ENCODE measurements at places on chromosomes 3 and 15.
A peak's percentile ranks its signal among the peaks of the same experiment; 100 is the strongest.

DNA sequence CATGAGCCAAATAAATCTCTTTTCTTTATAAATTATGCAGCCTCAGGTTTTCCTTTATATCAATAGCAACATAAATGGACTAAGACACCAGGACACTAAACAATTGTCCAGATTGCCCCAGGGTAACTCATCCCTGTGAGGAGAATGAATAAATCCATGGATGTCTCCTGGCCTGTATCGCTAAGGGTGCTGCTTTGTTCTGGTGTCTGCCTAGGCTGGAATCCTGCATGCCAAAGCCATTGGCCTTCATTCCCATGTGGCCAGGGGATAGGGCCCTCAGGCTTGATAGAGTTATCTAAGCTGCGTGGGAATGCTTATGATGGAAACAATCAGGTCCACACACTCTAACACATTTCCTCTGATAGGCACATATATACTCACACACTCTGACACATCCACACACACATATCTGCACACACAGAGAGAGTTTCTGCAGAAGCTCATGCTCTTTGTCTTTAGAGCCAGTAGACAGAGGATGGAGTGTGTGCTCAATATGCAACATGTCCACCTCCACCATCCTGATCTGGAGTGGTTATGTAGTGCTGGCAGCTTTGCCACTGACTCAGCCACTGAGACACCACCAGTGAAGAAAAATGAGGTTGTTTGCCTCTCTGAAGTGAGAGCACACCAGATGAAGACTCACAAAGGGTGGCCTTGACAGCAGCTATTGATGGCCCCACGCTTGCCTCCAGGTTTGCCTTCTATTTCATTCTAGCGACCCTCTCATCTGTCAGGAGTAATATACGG lies 24.0 kb upstream of the DGKG start:
- no peak for DNase-seq

GRCh38 chr15:31477851-31478701 lies 151.4 kb downstream of the KLF13 start:
- DNase-seq = no peak

- DNase-seq = peak; percentile 36
These were observed 630.4 kb upstream of the TBL1XR1 start for GRCh38 chr3:177827511-177828207.

- DNase-seq = no peak
These were observed 13.1 kb upstream of the SKOR1 start for GRCh38 chr15:67812241-67812644.

GRCh38 chr3:140273542-140274195 lies 338.7 kb downstream of the CLSTN2 start:
- no peak for DNase-seq

- peak; percentile 38 for DNase-seq
These were observed 148.4 kb downstream of the TNIK start for GRCh38 chr3:171311784-171312183.

DNA sequence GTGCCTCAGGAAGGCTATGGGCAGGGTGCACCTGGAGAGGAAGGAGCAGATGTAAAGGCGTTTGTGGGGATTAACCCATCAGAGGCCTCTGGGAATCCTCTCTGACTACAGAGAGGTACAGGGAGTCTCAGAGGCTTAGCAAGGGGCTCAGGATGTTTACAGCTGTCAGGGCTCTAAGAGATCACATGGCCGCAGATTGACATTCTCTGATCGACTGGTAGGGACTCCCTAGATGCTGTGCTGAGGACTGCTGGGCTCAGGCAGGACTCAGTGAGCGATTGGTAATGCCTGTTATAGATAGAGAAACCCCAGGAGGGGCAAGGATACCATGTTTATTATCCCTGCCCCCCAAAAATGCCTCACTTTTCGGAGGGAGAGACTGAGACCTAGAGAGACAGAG lies 103.5 kb downstream of the CORO2B start:
- no peak for DNase-seq

DNA sequence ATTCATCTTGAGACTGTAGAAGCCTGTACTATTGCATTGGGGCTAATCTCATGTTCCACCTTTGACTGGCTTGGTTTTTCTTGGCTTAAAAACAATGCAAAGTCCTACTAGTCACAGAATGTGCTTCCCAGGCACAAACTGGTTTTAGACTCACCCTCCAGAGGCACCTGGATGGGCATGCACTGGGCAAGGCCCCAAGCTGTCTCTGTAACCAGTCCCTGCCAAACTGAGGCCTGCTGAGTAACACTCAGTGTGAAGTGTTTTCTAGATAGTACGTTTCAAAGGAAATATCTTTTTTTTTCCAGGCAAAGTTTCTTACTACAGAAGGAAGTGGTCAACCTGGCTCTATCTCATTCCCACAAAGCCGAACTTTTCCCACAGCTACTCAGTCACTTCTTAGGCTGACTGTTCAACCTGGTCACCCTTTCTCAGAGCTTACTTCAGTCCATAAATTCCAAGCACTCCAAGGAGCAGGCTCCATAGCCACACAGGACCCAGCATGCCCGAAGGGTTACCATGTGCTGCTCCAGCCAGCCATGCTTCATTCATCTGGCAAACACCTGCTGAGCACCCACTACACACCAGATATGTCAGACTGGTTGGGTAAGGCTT lies 57.4 kb downstream of the NPTN start:
- no peak for DNase-seq

- DNase-seq = no peak
These were observed 32.2 kb upstream of the MUC13 start for GRCh38 chr3:124966521-124967445.

DNA sequence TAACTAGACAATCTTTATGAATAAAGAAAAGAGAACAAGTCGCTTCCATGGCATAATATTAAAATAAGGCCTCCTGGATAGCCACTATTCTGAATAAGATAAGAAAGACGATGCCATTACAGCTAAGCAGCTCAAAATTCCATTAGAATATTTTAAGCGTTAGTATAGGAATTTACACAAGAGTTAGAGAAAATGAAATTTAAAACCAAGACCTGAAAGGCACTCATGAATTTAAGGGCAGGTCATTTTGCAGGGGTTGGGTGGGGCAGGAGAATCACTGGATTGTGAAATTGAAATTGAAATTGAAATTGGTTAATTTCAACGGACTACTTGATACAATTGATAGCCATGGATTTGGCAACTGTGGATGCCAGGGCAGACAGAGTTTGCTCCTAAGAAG lies 91.8 kb upstream of the GOLGA8J start:
- DNase-seq = no peak

DNA sequence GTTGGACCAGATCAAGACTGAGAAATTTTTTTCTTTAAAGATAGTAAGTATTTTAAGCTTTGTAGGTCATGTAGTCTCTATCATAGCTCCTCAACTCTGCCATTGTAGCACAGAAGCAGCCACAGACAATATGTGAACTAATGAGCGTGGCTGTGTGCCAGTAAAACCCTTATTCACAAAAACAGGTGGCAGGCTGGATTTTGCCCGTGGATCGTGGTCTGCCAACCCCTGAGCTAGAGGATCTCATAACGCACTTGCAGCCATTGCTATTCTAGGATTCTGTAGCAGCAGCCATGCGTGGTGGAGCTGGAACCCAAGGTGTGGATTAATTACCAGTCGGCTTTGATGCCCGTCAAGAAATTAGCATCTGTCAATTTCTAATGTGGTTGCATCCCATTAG lies 68.7 kb upstream of the PLXNA1 start:
- DNase-seq = no peak

DNA sequence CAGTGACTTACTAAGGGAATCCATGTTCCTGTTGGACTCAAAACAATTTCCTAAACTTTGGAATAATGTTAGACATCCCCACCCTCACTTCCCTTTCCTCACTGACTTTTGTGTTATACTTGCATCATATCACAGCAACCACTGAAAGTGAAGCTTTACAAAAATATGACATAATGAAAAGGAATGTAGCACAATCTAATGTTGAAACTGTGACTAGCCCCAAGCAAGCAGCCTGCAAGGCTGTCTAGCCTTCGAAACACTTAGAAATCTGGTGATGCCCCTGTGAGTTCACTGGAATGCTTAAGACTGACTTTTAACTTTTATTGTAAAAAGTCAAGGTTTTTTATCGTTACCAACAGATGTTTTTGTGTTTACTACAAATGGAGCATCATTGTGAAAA lies 203.7 kb upstream of the ZNF385D start:
- DNase-seq = no peak

DNA sequence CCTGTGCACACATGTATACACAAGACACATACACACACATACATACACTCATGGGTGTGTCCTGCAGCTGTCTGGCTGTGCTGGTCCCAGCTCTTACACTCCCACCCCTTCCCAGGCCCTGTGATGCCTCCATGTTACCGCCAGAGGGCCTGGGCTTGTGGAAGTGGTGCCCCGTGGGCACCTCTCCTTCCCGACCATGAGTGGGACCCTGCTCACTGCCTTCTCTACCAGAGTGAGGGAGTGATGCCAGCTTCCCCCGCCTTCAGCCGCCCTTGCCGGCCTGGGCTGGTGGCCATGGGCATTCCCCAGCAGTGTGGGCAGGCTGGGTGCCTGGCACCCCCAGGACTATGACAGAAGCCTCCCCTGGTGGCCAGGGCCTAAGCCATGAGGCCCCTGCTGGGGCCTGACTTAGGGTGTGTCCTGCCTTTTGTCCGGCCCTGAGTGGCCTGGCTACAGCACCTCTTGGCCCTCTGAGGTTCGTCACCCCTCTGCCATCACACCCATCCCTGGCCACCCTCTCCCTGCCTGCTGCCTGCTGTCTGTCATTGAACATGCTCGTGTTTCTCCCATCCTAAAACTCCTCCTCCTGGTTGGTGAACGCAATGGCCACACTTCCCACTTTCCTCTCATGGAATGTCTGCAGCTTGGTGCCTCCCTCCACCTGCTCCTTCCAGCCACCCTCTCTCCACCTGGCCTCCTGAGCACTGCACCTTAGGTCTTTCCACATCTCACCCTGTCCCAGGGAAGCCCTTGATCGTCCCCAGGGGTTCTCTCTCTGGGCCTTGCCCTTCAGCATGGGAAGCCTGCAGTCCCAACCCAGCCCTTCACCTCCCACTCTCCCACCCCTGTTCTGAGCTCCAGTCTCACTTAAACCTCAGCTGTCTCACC lies 14.6 kb downstream of the HDAC11 start:
- no peak for DNase-seq

DNA sequence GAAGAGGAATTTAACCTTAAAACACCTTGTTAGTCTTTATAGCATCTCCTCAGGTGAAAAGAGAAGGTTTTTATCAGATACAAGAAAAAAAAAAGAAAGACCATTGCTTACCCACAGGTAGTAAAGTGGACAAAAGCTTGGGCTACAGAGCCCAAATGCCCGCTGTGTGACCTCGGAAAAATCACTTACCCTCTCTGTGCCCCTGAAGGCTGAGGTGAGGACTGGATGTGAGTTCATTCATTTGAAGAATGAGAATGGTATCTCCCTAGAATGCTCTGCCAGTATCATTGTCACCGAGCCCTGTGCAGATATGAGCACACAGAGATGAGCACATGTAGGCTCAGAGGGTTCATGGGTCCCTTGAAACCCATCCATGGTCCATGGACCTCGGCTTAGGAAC lies 17.6 kb upstream of the FAM240A start:
- DNase-seq = no peak

GRCh38 chr15:31403606-31404005 lies 77.0 kb downstream of the KLF13 start:
- DNase-seq = no peak

DNA sequence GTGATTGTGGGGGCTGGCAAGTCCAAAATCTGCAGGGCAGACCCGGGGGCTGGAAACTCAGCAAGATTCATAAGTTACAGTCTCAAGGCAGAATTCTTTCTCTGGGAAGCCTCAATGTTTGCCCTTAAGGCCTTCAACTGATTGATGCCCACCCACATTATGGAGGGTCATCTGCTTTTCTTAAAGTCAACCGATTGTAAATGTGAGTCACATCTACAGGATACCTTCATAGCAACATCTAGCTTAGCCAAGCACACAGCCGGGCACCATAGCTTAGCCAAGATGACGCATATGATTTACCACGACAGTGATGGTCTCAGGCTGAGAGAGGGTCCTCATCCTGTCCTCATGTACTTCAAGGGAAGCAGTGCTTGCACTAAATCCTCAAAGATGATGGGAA lies 43.5 kb downstream of the IDH2 start:
- no peak for DNase-seq

- DNase-seq = no peak
These were observed 60.0 kb upstream of the MNS1 start for GRCh38 chr15:56524915-56525314.

DNA sequence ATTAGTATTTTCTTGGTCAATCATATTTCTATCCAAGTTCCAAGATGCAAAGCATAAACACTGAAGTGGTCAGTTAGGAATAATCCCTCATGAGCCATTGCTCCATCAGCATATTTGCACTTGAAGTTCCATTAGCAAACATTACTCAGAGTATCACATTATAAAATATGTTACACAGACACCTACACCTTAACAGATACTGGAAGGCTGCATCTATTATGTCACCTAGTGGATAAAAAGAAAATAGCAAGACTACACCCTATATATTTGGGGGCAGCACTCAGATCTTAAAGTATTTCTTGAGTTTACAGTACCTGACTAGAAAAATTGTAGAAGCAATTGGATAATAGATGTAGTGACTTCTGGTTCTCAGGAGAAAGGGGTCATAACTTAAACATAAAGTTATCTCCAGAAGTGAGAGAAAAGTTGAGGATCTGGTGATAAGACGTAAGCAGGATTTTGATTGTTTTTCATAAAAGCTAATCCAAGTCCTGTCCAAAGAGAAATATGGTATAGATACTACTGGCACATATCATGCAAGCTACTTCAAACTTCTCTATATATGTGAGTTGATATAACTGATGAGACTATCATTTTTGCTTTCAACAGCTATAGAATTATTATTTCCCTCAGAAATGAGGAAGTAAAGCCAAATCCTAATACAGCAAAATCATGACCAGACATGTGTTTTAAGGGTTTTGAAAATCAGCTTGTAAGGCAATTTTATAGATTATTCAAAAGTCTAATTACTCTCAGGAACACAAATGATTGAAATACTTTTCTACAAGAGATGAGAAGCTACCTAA lies 422.2 kb downstream of the GBE1 start:
- DNase-seq = no peak
